ENCODE measurements at places on chromosomes 7 and 10. TPM values are rescaled to one million over a fixed set of nuclear protein-coding genes. Genes with fewer than 3 reads are reported as not detected.

GRCh38 chr7:23889566-23889965 lies 179.5 kb downstream of the STK31 start:
- no peak for DNase-seq

The CRTAC1 gene
- 0.17 TPM for total RNA-seq

DNA sequence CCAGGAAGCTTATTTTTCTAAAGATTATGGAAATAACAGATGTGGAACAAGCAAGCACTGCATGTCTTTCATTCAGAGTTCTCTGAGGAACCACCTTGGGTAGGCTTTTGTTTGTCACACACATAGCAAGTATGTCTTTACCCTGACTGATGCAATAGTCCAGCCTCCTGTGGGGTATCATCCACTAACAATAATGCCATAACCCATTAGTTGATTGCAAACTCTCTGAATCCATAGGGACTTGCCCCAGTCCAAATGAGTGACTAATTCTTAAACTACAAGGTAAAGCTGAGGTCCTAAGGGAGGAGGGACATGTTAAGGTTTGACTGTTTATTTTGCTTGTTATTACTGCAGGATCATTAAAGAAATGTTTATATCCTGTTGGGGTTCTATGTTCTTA lies 151.4 kb upstream of the PRPS1L1 start:
- peak; percentile 17 for DNase-seq

The DPP6 gene
- 0.05 TPM for total RNA-seq

The MMD2 gene
- total RNA-seq = not detected

- DNase-seq = no peak
These were observed 27.0 kb upstream of the TMEM26 start for GRCh38 chr10:61480208-61480607.

GRCh38 chr7:135537453-135537852 lies 20.3 kb upstream of the NUP205 start:
- DNase-seq = no peak

GRCh38 chr7:102156867-102157266 lies 129.8 kb upstream of the SH2B2 start:
- no peak for DNase-seq

The CTAGE15 gene
- total RNA-seq = 0.87 TPM

GRCh38 chr10:97889461-97890265 lies 40.0 kb downstream of the GOLGA7B start:
- DNase-seq = peak; percentile 97

- DNase-seq = no peak
These were observed 954.3 kb downstream of the CNTNAP2 start for GRCh38 chr7:147070886-147071285.

- no peak for DNase-seq
These were observed 18.3 kb downstream of the AGAP3 start for GRCh38 chr7:151104411-151105235.

DNA sequence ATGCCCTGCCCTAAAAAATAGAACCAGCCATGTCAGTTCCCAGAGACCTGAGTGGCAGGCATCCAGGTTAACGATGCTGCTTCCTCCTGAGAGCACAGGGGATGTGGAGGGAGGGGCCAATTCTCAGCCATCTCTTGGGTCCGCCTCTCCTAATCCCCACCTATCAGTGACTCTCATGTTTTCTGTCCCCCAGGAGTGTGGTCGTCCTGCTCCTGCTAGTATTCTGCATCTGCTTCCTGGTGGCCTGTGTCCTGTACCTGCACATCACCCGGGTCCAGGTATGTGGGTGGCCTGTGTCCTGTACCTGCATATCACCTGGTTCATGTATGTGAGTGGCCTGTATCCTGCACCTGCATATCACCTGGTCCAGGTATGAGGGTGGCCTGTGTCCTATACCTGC lies 105.3 kb downstream of the ADCY1 start:
- DNase-seq = no peak

The NPTX2 gene
- not detected for total RNA-seq

DNA sequence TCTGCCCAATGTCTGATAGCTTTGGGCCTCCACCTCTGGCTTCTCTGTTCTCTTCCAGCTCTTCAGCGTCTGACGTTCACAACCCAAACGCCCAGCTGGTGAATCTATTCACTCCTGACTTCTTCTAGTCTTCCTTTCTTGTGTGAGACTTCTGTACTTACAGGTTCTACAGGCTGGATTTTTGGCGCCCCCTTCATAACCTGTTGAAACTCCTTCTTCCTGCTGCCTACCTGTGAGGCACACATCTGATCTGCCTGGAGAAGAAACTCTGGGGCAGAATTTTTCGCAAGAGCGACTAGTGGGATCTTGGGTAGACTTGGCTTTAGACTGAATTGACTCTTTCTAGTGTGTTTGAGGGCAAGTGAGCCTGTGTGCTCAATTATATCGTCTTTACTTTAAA lies 249.3 kb downstream of the REEP3 start:
- no peak for DNase-seq

DNA sequence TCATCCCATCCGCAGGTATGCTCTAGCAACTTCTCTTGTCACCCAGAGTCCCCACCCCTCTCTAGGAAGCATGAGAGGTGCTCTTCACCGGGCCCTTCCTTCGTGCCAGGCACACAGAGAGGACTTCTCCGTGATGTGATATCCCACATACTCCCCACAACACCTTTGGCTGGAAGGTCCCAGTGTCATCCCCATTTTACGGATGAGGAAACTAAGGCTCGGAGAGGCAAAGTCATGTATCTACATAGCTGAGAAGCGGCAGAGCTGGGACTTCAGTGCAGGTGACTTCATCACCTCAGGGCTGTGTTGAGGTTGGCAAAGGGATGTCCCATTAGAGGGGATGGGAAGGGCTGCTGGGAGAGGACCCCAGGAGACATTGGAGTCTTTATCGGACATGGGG lies 15.4 kb downstream of the TMEM270 start:
- no peak for DNase-seq

The FRG2B gene
- total RNA-seq = not detected

DNA sequence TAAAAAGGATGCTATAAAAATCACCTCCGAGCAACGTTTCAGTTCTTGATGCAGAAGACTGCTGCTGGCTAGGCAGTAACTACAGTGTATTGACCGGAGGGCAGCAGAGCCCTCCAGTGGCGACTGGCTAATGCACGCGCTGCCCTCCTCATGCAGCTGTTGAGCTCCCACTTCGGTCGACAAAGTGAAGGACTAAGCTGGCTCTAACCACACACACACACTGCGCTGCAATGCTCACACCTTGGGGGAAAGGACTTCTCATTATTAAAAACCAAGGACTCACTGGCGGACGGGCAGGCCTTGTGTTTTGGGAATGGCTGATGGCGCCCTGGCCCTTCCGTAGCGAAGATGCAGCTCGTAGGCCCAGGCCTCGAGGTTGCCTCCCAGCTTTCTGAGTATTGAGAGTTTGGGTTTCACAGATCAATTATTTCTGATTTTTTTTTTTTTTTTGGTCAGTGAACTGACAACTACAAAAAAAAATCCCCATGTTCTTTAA lies 120.9 kb upstream of the DIP2C start:
- DNase-seq = no peak
